ENCODE measurements at places on chromosomes 4 and X.
A peak's percentile ranks its signal among the peaks of the same experiment; 100 is the strongest.

DNA sequence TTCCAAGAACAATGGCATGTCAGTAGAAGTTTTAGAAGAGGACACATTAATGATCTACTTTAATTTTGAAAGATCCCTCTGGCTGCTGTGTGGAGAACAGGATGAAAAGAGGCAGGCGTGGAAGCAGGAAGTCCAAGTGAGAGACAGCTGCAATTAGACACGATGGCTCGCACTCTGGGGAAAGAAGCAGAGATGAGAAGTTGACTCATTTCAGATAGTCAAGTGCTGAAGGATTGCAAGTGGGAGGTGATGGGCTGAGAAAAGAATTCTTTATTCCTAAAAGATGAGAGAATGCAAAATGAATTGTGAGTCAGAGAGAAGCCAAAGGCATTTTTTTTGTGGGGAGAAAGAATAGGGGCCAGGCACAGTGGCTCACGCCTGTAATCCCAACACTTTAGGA is 16.5 kb downstream of the RXFP1 start:
- DNase-seq: no peak

- no peak for DNase-seq
These were observed 78.3 kb upstream of the UNC5C start for GRCh38 chr4:95627024-95627605.

GRCh38 chrX:136064661-136065043 is 79.4 kb downstream of the SLC9A6 start:
- DNase-seq: no peak

DNA sequence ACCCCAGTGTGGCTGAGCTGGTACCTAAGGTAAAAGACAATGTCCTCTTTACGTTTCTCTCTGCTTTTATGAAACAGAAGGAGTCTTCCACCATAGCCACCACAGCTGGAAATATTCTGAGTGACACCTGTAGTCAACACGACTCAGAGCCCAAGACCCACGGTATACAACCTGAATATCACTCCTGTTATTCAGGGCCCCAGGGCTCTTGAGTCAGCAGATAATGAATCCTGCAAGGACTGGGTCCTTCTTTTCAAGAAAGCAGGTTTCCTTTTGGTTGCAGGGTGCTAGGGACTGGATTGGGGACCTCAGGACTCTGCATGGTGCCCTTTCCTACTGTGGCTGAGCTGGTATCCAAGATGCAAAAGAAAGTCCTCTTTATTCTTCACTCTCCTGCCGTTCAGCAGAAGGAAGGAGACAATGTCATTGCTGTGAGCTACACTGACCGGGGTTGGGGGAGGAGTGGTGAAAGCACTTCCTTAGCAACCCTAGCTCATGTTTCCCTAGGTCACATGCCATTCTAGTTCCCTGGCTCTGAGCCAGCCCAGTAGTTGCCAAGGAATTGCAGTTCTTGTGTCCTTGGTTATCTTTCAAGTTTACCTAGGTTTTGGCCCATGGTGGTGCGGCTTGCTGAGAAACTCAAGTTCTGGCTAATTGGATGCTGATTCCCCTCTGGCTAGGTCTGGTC is 23.7 kb upstream of the UNC5C start:
- DNase-seq: no peak

DNA sequence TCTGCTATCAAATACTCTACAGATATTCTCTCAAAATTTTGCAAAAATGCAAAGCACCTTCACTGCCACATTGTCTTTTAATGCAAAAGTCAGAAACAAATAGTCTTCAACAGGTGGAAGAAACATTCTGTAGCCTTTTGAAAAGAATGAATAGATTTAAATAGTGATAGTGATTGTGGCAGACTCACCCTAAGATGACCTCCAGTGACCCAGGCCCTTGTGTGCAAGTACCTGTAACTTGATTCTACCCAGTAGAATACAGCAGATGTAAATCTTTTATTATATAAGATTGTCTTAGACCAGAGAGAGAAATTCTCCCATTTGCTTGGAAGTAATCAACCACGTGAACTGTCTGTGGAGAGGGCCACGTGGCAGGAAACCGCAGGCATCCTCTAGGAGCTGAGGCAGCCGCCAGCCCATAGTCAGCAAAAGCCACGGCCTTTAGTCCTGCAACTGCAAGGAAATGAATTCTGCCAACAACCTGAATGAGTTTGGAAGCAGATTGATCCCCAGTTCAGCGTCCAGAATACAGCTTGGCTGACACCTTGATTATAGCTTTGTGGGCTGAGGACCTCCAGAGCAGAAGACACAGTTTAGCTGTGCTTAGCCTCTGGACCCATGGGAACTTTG is 272.5 kb downstream of the ARHGAP10 start:
- no peak for DNase-seq

- no peak for DNase-seq
These were observed 22.5 kb downstream of the GYPE start for GRCh38 chr4:143882892-143883291.

- no peak for DNase-seq
These were observed 1.0 kb upstream of the STARD8 start for GRCh38 chrX:68646421-68646820.

DNA sequence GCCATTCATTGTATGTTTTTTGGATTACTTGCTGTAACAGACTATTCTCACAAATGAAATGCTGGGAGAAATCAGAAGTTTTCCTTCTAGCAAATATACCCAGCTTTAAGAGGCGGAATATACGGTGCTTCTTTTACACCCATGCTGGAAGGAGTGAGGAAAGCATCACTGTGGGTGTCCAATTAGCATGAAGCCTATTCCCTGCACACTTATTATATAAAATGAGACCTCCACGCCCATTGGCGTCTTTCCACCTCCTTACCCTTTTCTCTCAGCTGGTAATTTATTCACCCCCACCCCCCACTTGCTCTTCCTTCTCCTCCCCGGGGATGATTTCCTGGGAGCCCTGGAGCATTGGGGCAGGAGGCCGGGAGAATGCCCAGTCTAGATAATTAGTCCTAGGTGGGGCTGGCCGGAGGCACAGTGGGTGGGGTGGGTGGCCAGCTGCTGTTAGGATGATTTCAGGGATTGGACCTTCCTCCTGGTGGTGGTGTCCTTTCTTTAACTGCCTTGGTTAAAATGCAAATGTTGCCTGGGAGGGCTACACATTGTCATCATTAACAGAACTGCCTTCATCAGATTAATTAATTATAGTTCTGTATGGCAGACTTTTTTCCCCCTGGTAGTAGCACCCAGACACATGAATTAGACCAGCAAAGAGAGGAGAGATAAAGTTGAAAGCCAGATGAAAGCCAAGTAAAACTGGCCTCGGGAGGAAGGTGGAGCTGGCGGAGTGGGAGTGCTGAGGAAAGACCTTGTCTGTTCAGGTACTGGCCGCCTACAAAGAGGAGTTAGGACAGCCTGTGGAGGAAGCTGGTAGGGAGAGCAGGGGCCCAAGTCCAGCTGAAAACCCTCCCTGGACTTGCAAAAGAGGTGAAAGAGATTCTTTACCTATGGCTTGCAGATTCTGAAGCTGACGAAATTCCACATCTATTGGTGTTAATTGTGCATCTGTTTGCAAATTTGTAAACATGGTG is 11.4 kb downstream of the SHROOM2 start:
- no peak for DNase-seq

- no peak for DNase-seq
These were observed 223.8 kb downstream of the IL1RAPL2 start for GRCh38 chrX:104789784-104790183.

- DNase-seq: no peak
These were observed 13.1 kb downstream of the GPR82 start for GRCh38 chrX:41737065-41737464.

GRCh38 chr4:158826882-158827281 is 58.1 kb downstream of the FNIP2 start:
- DNase-seq: no peak

GRCh38 chrX:13474164-13474516 is 95.3 kb upstream of the EGFL6 start:
- no peak for DNase-seq

DNA sequence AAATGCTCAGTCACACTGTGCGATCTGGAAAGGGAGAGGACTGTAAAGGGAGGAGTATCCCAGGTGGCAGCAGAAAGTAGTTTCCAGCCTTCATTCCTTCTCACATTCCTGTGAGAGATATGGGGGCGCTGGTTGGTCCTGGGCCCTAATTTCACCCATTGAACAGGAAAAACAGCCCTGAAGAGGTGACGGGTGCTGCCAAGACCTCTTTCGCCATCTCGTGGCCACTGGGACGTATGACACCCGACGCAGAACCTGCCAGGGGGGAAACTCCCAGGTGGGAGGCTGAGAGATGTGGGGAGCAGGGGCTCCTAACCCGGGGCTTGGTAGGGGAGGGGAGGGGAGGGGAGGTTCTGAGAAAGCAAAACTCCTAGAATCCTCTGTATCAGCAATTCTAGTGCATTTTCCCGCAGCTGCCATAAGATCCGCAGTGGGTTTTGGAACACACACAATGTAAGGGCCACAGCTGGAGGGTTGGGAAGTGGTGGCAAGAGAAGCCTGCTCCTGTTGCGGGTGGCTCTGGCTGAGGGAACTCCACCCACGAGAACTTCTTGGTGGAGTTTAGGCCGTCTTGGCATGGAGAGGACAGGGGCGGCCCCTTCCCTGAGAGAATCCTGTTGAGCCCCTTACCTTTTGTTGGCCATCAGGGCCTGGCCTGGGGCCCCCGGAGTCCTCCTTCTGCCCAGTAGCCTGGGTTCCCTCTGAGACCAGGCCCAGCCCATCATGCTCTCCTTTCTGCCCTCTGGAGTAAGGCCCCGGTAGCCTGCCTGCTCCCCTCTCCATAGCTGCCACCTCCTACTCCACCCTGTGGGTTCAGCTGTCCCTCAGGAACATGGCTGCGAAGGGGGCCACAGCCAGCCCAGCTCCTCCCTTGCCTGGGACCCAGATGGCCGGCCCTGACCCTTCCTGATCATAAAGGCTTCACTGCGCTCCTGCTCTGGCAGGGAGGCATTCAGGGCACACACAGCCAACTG is 134.1 kb downstream of the OR13H1 start:
- DNase-seq: peak; percentile 4

DNA sequence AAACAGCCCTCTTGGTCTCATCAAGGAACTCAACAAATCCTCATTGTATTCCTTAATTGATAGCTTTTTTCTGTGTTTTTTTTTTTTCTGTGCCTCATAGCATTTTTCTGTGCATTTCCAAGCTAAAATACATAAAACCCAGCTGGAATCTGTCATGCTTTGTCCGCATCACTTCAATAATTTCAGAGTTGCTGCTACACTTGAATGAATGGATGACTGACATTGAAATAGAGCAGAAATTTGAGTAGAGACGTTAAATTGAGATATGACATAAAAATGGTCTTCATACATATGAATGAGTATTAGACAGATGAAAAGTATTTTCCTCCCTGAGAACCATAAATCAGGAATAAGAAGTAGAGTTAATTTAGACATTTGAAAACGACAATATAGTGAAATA is 593.2 kb downstream of the TMA16 start:
- no peak for DNase-seq

DNA sequence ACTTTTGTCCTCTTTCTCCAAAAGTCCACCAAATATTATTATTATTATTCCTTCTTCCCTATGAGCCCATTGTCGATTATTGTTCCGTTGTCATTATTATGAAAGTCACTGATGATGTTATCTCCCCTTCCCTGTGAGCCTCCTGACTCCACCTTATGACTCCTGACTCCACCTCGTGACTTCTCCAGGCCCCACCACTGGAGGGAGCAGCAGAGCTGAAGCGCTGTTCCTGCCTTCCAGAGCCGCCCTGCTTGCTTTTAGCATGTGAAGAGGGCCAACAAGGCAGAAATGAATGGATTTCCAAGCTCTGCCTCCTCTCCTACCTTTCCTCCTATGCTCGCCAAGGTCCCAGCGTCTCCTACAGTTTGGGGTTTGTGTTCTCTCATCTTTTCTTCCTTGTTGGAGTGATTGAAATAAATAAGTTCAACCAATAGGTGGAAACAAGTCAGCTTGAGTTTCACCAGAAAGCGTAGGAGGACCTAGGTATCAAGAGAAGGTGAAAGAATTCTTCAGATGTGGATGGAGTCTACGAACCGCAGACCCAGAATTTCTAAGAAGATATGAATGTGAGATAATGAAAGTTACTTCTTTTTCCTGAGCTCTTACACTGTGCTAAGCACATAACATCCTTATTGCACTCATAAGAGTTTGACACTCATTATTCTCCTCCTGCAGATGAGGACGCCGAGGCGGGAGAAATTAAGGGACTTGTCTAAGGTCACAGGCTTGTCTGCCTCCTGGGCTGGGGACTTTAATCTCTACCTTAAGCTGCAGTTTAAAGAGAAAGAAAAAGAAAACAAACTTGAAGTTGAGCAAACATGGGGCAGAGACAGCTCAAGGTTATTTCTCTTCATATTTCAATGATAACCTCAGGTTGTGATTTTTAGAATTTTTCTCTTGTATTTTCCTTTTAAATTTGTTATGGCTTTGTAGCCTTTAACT is 26.1 kb downstream of the IGSF1 start:
- no peak for DNase-seq
